ENCODE measurements at places on chromosomes 7 and 10.

- no peak for DNase-seq
These were observed 209.3 kb downstream of the JAZF1 start for GRCh38 chr7:27971171-27971812.

- DNase-seq, result no peak
These were observed 24.9 kb upstream of the OR9A4 start for GRCh38 chr7:141891336-141891735.

DNA sequence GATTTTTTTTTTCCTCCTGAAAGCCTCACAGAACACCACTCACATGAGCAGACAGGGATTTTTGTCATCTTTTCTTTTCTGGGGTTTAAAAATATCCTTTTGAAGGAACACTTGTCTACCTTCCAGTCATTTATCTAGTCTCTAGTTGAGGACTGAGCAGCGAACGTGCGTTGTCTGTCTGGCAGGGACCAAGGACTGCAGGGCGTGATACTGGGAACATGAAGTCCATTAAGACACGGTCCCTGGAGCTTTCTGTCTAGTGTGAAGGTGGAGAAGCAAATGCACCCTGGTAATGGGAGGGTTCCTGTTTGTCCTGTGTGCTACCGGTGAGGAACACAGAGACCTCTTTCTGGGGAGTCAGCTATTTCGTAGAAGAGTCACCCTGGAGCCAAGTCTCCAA lies 207.4 kb downstream of the TMEM178B start:
- no peak for DNase-seq

DNA sequence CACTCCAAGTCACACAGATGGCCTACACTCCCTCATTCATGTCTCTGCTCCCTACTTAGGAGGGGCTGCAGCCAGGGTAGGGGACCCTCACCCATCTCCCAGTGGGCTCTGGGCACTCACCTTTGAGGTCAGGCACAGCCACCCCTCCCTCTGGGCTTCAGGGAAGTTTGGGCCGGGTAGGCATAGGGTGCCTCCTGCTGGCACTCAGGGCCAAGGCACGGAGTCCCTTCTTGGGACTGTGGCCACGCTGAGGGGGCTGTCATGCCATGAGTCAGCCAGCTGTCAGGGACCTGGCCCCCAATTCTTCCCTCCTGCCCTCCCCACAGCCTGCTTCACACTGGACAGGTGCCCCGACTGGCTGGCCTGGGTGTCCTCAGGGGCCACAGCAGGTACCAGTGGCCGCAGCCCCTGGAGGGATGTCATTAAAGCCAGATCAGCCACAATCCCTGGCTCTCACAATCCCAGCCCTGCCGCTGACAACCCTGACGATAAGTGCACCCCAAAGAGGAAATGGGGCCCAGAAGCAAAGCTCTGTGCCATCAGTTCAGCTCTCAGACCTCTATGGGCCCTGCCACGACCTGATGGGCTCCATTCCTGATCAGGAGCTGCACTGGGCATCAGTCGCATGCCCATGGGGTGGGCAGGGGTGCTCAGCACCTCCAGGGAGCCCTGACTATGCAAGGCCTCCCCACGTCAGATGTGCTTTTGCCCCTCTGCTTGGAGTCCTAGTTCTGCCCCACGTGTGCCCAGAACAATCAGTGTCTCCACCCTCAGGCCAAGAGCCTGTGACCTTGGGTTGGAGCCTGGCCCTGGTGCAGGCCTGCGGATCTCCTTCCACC lies 34.1 kb upstream of the RET start:
- no peak for DNase-seq

- DNase-seq, result no peak
These were observed 362.5 kb upstream of the ZMIZ1 start for GRCh38 chr10:78706256-78706655.
